SJCRH30 (cell line): ENCODE measurements at places on chromosomes 3 and 15. TPM values are rescaled to one million over a fixed set of nuclear protein-coding genes. Genes with fewer than 3 reads are reported as not detected.

Gene TRH
- total RNA-seq: not detected in 2 replicates

Gene MASP1
- total RNA-seq: 0.34 TPM in 1 of 2 replicates, not detected in the other

Gene TRANK1
- total RNA-seq: under 0.01 and 0.12 TPM in 2 replicates

Gene SLC27A2
- not detected in 2 replicates for total RNA-seq

Gene ZDHHC3
- total RNA-seq: 51.4 and 55.6 TPM in 2 replicates

Gene MKRN3
- total RNA-seq: 4.8 and 4.9 TPM in 2 replicates

Gene TMEM212
- total RNA-seq: not detected in 2 replicates

Gene LRRC15
- total RNA-seq: 0.08 TPM in 1 of 2 replicates, not detected in the other

Gene TERC
- 20.6 and 62.1 TPM in 2 replicates for total RNA-seq

Gene SLC35G2
- 8.1 and 8.9 TPM in 2 replicates for total RNA-seq

Gene REC114
- total RNA-seq: not detected in 2 replicates

Gene SAMMSON
- total RNA-seq: 0.08 TPM in 1 of 2 replicates, not detected in the other

Gene MOBP
- total RNA-seq: 0.04 TPM in 1 of 2 replicates, not detected in the other

Gene P2RY12
- total RNA-seq: not detected in 2 replicates

- DNase-seq: no peak
These were observed 7.6 kb downstream of the MFGE8 start for GRCh38 chr15:88905576-88905975.

GRCh38 chr15:94397337-94397736, 166.0 kb downstream of the MCTP2 start:
- DNase-seq: no peak

GRCh38 chr15:59223736-59224135, 17.1 kb downstream of the LDHAL6B start:
- DNase-seq: no peak

GRCh38 chr3:177827511-177828207, 630.4 kb upstream of the TBL1XR1 start:
- no peak for DNase-seq

- peak; percentile 69 for DNase-seq
These were observed 96.6 kb downstream of the DNAJB8 start for GRCh38 chr3:128369881-128370642.

DNA sequence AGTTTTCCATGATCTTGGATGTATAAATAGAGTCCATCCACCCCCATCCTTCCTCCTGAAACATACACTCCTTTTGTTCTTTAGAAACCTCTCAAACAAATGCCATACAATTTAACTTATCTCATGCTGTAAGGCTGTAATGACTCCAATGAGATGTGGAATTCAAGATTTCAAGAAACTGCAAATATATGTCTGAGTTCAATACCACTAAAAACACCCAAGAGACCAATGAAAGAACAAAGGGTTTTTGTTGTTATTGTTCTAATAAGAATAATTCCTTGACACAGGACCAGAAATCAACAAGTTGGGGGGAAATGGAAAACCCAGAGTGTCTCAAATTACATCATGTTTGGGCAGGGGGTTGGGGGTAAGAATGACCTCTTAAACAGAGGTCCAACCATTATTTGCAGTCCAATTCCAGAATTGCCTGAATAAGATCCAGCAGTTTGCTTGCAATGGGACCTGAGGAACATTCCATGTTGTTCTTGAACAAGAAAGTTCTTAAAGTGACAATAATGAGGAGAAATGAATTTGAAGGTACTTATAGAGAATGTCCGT, 48.6 kb upstream of the TGFBR2 start:
- no peak for DNase-seq

- no peak for DNase-seq
These were observed 123.9 kb upstream of the CADPS start for GRCh38 chr3:62999158-62999557.

DNA sequence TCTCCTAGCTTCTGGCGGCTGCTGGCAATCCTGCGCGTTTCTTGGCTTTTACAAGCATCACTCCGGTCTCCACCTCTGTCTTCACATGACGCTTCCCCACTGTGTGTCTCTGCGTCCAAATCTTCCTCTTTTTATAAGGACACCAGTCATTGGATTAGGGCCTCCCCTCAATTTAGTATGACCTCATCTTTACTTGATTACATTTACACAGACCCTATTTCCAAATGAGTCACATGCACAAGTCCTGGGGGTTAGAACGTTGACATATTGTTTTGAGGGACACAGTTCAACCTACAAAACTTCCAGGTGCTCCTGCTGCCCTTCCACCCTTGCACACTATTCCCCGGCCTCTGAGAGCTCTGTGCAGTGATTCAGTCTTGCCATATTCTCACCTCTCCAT, 215.3 kb downstream of the OPA1 start:
- no peak for DNase-seq

- DNase-seq: no peak
These were observed 459.5 kb downstream of the FOXP1 start for GRCh38 chr3:71124048-71124447.

DNA sequence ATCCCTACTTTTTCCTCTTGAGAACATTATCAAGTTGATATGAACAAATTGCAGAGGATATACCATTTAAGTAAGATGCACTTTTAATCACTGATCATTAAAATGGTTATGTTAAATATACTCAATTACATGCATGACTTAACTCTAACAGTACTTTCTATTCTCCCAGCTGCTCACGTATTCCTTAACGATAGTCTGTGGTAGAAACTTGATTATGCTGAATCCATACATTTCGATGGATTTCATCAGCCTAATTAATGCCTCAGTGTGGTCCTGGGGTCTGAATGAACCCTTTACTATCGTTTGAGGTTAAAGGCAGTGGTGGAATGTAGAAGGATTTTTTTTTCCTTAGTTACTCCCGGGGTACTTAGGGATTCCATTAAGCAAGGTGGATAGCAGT, 18.6 kb downstream of the SOX2 start:
- no peak for DNase-seq

DNA sequence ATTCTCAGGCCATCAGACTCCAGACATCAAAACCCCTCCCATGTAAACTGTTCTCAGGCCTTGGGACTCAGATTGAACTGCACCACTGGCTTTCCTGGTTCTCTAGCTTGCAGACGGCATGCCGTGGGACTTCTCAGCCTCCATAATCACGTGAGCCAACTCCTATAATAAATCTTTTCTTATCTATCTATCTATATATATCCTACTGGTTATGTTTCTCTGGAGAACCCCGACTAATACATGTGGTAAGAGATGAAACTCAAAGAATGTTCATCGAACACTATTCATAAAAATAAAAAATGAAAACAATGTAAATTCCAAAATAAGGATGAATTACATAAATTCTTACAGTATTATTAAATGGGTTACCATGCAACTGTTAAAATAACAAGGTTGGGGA, 84.5 kb upstream of the NTRK3 start:
- DNase-seq: no peak

DNA sequence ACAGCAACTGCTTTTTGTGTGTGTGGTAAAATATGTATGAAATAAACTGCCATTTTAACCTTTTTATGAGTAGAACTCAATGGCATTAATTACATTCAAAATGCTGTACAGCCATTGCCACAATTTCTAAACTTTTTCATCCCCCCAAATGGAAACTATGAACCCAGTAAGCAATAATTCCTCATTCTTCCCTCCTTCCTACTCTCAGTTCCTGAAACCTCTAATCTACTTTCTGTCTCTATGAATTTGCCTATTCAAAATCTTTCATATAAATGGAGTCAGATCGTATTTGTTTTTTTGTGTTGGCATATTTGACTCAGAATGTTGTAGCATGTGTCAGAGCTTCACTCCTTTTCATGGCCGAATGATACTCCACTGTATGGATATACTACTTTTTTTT, 5.3 kb upstream of the BLM start:
- DNase-seq: no peak

DNA sequence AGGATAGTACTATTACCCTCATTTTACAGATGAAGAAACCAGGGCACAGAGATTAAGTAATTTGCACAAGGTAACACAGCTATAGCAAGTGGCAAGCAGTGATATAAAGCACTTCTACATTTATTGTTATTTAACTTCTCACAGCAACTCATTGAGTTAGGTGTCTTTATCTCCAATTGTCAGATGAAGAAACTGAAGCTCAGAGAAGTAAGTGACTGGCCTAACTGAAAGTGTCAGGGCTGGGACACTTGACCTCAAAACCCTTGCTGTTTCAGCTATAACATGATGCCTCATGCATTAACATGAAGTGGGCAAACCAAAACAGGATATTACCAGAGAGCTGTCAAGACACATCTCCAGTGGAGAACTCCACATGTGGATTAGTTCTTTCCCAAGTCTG, 65.8 kb upstream of the LEKR1 start:
- peak; percentile 12 for DNase-seq

DNA sequence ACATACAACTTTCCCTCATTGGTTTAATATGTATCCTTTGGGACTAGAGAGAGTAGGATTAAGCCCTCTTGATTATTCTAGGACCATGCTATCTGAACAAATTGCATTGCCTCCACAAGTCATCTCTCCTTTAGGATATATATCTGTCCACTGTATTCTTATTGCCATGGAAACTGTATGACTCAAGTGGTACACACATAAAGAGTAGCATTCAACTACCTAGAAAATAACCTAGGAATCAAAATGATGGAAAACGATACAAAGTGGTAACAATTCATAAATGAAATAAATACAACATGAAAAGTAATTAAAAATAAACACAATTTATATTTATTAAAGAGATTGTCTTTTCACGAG, 212.1 kb upstream of the P2RY1 start:
- DNase-seq: no peak

- DNase-seq: no peak
These were observed 59.6 kb upstream of the IQSEC1 start for GRCh38 chr3:13132731-13133410.

GRCh38 chr3:124132813-124133212, 140.9 kb upstream of the ROPN1 start:
- no peak for DNase-seq

GRCh38 chr15:57036352-57036751, 117.9 kb downstream of the TCF12 start:
- DNase-seq: no peak

DNA sequence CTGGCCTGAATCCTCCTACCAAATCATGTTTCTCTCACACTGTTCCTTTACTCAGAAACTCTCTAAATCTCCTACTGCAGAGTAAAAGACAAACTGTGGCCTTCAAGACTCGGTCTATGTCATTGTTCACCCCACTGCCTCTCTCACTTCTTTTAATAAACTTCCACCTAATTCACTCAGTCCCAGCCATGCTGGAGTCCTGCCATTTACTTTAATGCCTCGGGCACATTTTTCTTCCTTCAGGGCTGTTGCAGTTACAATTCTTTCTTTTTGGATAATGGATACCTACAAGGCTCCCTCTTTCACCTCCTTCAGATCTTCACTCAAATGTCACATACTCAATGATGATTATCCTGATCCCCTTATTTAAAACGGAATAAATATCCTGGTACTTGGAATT, 955.6 kb downstream of the ROBO1 start:
- no peak for DNase-seq

- DNase-seq: peak; percentile 86
These were observed at the start of gene ATRIP for GRCh38 chr3:48446425-48447193. ATRIP (plus strand) TSS chr3:48446737; CDS start chr3:48446846, 109 bp downstream.

GRCh38 chr3:179000144-179000543, 71.5 kb downstream of the ZMAT3 start:
- no peak for DNase-seq

DNA sequence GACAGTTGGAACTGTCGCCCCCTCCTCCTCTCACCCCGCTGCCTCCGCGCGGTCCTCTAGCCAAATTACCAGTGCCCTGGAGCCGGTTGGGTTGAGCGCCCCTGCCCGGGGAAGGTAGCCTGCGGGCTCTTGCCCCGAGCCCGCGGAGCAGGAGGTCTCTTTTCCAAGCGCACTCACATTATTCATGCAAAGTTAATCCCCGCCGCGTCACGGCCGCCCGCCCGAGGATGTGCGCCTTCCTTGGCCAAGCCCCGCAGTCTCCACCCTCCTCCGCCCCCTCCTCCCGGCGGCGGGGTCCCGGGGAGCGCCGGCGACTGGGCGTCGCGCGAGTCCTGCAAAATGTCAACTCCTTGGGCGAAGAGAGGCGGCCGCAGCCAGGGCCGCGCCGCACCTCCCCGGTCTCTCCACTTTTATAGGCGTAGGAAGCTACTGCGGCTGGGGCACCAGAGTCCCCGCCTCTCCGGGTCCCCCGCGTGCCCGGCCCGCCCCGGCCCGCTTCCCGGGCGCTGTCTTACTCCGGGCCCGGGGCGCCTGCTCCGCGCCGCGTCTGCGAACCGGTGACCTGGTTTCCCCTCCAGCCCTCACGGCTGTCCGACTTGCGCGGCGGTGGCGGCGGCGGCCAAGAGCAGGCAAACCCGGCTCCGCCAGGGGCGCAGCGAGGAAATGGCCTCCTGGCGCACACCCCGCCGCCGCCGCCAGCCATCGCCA, at the start of gene THRB:
THRB (minus strand) TSS at position 233 of the 708 bp plus-strand sequence.
- no peak for DNase-seq

DNA sequence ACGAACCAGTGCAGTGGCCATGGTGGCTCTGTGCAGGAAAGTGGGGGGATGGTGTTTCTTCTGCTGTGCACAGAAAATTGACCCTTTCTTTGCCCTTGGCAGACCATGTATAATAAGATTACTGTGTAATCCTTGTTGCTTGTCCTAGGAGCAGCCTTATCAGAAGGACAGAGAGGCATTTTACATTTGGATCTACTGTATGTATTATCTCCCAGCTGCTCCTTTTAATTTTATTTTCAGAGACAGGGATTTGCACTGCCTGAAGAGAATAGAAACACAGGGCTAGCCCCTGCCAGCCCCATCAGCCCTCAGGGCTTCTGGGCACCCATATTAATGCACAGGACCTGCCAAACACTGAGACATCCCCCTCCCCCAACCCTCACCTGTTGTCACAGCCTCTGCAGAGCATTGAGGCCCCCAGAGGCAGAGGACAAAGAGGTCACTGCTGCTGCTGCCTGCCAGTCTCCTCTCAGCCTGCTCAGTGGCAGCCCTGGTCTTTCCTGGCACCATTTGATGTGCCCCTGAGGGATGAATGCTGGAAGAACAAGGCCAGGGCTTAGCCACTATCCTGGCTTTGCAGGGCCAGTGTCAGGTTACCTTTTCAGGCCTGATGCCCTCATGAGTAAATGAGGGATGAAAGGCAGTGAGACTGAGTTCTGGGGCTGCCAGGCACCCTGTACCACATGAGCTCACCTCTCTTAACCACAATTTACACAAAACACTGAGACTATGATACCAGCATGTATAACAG, 533.4 kb downstream of the NTRK3 start:
- DNase-seq: peak; percentile 93

- DNase-seq: no peak
These were observed 44.2 kb downstream of the ZMAT3 start for GRCh38 chr3:179027326-179027900.

DNA sequence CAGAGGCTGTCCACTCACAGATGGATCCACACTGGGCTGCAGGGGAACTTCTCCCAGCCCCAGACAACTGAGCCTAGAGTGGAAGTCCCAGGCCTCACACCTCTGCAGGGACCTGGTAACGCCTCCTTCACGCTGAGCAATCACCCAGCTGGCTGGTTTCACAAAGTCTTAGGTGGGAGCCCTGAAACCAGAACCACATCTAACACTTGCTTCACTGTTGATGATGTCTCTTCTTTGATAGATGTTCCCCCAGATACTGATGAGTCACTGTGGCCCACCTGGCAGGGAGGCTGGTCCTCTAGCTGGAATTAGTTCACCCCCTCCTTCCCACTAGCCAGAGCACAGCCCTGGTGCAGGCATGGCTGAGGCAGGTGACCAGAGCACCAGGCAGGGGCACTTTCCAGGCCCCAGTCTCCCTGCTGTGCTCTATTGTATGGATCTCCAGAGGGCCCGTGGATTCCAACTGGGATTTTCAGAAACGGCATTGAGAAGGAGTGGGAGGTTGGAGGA, 33.5 kb downstream of the MYL3 start:
- no peak for DNase-seq
